Epithelial cell of proximal tubule (primary cell): ENCODE measurements at places on chromosomes 7 and 10.

DNA sequence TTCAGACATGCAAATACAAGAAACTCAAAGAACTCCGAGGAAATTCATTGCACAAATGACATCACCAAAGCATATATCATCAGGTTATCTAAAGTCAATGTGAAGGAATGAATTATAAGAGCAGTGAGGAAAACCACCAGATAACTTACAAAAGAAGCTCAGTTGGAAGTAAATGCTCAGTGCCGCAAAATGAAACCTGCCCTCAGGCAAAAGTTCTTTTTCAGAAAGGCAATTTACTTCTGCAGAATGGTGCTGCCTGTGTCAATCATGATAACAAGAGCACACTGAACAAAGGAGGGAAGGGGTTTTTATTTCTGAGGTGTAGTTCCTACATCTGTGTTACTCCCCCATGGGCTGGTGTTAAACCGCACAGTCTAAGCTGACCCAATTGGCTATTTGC lies 550.6 kb upstream of the SEMA3D start:
- no peak for DNase-seq

- DNase-seq, result no peak
Measured at GRCh38 chr10:102964713-102965112, 46.6 kb downstream of the CNNM2 start.

- DNase-seq, result no peak
Measured at GRCh38 chr7:40303996-40304395, 169.2 kb downstream of the SUGCT start.

DNA sequence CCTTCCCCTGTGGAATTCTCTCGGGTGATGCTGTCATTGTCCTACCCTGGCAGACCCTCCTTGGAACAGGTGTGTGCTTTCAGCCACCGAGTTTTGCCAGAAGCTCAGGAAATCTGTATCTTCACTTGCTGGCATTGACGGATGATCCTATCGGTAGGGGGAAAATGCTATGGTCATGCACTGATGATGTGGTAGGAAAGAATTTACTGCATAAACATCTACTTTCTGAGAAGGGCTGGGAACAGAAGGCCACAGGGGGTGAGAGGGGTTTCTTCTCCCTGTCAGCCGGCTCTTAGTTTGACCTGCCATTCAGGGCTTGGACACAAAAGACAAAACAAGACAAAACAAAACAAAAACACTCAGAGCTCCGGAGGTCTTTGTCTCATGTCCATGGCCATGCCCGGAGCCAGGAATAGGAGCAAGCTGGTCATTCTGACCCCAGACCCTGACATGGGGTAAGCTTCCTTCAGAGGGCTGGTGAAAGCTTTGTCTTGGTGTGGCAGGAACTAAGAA lies 43.6 kb upstream of the CARD11 start:
- no peak for DNase-seq

DNA sequence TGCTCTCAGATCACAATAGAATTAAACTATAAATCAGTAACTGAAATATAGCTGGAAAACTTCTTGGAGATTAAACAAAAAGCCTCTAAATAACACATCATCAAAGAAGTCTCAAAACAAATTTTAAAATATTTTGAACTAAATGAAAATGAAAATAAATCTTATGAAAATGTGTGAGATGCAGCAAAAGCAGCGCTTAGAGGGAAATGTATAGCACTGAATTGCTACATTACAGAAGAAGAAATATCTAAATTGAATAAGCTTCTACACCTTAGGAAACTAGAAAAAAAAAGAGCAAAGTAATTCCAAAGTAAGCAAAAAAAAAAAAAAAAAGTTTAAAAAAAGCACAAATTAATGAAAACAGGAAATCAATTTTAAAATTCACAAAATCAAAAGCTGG lies 35.2 kb downstream of the LMBR1 start:
- DNase-seq, result no peak

GRCh38 chr10:77091597-77092165 lies 545.9 kb downstream of the KCNMA1 start:
- DNase-seq, result no peak

GRCh38 chr10:92177546-92177945 lies 113.3 kb downstream of the CPEB3 start:
- no peak for DNase-seq
